NCI-H1694 treated with DMSO at 0.1 percent for 48 hours (cell line): ENCODE measurements at places on chromosomes 4 and X.
A peak's percentile ranks its signal among the peaks of the same experiment; 100 is the strongest.

DNA sequence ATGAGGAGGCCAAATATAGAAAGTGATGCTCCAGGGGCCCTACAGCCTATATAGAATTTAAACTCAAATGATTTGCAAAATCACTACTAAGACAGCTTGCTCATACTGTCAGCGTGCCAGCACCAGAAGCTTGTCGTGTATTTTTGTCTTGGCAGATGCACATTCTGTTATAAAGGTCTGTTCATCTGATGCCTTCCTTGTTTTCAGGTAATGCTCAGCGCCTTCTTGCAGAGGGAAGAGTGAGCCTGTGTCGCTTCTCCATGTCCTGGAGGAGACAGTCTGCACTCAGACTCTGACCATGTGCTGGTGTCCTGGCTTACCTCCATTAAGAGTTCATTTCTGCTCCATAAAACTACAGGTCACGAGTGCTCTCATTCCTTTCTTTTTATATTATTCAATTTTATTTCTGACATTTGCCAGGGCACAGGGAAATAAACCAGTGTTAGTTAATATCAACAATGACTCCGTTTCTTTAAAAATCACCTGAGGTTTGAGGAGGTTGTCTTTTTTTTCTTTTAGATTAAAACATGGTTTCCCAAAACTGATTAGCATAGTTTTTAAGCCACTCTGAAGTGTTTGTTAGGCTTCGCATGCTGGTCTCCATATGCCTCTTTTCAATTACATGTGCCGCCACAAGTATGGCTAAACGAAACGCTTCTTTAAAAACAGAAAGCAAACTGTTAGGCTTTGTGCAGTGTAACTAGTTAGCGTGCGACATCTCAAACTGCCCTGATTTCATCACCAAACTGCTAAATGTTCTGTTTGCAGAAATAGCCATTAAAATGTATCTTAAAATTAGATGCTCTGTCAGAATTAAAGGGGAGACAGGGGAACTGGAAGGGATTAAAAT lies 215.2 kb upstream of the GK2 start:
- DNase-seq: peak; percentile 92

DNA sequence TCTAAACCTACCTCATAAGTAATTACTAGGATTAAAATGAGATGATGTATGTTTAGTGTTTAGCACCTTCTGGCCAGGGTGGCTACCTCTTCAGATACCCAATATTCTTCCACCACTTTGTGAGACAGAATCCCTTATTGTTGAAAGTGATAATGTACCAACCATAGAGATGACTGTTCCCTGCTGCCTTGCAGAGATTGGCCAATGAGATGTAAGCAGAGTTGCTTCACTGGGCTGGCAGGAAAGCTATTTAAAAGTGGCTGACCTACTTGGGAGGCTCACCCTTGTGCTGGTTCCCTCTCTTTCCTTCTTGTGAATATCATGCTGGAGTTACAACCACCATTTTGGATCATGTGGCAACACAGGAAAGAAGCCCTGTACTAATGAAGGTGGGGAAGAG lies 58.9 kb downstream of the TMEM154 start:
- DNase-seq: no peak

DNA sequence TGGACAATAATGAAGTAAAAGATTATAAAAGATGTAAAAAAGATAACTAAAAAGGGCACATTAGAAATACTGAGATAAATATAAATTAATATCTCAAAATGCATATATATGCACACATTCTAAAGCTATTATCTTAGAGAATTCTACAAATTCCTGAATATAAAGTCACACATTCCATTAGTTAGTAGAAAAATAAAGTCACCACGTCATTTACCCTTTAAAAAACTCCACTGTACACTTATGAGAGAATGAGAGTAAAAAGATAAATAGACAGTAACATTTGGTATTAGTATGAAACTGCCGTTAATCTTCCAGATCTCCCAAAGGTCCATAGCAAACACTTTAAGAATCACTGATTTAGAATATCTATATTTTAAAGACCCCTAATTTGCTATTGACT lies 67.2 kb upstream of the IL15 start:
- no peak for DNase-seq

GRCh38 chr4:100288811-100289529 lies 98.7 kb upstream of the DDIT4L start:
- DNase-seq: no peak

DNA sequence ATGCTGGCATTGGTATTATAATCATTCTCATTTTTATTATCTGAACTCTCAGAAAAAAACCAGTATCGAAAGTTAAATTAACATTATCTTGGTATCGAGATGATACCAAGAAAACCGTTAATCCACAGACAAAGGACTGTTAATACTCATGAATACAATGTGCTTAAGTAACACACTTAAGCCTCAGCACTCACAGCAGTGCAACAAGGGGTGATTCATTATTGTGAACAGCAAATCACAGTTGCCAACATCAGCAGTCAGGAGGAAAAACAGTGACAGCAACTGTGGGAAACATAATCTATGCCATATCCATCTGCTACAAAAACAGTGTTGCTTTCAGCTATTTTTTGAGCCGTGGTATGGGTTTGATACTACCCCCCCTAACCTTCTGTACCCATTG lies 210.9 kb upstream of the ATOH1 start:
- DNase-seq: peak; percentile 69

DNA sequence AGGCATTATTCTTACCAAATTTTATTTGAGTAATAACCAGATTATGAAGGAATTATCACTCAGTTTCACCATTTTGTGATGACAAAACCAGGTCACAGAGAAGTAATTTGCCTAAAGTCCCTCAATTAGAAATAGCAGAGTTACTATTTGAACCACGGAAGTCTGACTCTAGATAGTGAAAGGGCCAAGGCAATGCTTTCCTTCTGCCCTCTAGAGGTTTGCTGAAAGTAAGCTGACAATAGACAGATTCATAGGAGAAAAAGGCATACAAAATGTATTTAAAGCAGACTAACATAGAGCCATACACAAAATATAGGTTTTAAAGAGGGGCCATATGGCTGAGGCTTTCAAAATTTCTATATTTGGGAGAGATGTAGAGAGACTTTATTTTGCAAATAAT lies 43.1 kb downstream of the CXXC4 start:
- DNase-seq: no peak

GRCh38 chr4:54229631-54230483 lies 764 bp downstream of the PDGFRA start:
- DNase-seq: no peak

DNA sequence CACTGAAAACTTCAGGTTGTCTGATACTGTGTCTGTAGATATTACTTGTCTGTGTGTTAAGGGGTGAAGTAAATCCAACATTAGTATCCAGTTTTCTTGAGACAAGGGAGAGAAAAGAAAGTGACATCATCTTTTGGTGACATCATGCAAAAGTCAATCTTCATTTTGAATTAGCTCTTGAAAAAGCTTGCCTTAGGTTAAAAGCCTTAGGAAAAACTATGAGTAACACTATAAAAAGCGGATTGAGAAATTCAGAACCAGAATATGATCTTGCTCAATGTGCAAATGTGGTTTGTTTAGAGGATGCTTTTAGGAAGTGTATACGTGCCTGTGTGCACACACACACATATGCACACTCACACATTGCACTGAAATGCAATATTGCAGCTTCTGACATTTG lies 345.8 kb upstream of the CASK start:
- DNase-seq: no peak

GRCh38 chr4:79232540-79232939 lies 93.3 kb downstream of the NAA11 start:
- no peak for DNase-seq

DNA sequence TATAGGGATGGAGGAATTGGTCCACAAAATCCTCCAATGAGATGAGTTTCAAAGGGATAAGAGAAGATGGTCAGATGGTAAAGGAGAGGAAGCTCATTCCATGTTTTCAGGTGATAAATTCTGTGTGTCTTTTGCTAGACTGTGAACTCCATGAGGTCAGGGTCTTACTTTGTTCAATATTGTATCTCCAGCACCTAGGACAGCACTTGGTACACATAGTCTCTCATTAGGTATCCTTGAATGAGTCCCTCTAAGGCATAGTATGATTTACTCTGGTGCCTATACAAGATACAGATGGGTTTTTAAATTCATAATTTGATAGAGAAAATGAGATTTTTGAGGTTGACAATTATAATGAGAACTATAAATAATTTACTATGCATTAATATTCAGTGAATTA lies 184.3 kb upstream of the BMP3 start:
- no peak for DNase-seq

DNA sequence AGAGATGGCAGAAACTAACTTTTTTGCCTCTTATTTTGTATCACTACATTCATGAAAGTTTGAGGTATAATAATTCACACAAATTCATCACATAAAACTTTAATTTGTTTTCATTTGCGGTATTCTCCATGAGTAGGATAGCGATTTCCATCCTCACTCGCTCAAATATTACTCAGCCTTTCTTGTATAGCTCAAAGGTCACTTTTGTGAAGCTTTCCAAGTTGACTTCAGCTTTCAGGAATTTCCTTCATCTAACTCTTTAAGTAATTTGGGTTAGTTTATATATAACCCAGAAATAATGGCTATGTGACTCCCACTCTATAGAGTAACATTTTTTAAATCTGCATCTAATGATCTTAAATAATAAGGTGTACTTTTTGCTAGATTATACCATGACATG lies 314.4 kb downstream of the IL1RAPL1 start:
- DNase-seq: no peak

- no peak for DNase-seq
Observed at GRCh38 chr4:142656178-142656577, 189.9 kb downstream of the INPP4B start.

DNA sequence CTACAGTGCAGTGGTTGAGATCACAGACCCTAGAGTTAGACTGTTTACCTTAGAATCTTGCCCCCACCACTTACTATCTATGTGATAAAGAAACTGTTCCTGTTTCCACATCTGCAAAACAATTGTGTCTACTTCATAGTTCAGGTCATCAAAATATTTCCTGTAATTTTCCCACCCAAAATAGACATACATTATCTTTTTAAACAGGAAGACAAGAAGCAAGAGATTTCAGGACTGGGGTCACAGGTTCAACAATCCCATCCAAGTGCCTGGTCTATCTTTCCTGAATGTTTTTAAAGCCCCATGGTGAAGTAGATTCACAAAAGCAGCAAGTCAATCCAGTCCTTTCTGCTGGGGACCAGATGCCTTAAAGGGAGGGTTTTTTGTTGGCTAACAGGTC lies 41.8 kb upstream of the CT47C1 start:
- DNase-seq: no peak

- DNase-seq: no peak
Observed at GRCh38 chr4:156798438-156798837, 173.2 kb downstream of the PDGFC start.

DNA sequence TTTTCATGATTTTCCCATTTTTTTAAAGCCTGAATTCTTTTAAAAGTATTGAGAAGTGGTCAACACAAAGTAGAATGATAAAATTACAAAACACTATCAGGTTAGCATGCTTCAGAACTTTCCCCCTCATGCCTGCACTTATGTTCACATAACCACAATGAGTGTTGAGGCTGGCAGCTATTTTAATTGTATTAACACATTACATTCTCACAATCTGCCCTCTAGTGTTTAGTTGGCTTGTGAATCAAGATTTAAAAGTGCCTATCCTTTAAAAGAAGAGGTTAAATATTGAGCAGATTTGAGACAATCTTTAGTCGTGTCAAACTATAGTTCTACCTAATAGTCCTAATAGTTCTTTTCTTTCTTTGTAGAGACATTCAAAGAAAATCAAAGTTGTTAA lies 93.6 kb upstream of the NAP1L5 start:
- DNase-seq: peak; percentile 30

DNA sequence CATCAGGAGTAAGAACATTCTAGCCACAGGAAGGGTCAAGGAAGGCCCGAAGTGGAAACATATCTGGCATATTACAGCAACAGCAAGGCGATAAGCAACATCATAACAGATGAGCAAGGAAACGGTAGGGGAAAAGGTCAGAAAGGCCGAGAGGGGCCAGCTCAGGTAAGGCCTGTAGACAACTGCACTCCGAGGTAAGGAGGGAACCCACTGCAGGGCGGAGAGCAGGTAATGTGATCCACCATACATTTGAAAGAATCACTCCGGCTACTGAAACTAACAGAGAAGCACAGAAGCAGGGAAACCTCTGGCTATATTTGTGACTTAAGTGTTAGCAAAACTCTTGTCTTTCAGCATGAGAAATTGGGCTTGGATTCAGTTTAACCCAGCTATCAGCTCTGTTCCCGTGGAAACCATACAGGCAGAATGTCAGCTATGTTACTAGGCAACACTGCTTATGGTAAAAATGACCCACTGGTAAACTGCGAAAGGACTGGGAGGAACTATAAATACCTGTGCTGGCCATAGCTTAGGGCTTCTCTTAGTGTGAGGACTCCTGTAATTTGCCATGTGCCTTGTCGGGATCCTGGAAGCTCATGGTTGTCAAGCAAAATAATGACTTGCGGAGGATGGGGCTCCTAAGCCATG lies 31.0 kb downstream of the FRYL start:
- no peak for DNase-seq

GRCh38 chrX:102345916-102346315 lies 93.9 kb downstream of the NXF2B start:
- no peak for DNase-seq

- DNase-seq: no peak
Observed at GRCh38 chrX:30060718-30061117, 154.6 kb upstream of the MAGEB2 start.

DNA sequence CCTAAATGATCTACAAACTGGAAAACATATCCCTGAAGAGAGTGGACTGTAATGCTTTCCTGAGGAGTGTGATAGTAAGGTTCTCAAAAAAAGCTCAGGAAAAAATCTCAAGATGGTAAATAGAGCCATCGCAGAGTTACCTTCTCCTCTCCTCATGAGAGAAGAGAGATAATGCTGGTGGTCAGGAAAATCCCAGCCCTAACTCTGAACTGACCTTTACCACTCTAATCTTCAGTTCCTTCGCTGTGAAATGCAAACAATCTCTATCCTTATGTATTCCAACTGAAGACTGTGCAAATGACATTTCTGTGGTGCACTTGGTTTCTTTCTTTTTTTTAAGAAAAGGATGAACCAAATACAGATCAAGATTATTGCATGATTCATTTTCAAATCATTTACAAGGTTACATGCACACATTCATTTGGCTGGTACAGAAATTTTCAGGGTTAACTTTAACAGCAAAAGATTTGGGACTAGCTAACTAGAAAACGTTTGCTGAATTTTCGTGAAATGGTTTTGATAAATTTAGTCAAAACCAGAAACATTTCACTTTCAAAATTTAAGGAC lies 8.3 kb downstream of the PPM1K start:
- no peak for DNase-seq

DNA sequence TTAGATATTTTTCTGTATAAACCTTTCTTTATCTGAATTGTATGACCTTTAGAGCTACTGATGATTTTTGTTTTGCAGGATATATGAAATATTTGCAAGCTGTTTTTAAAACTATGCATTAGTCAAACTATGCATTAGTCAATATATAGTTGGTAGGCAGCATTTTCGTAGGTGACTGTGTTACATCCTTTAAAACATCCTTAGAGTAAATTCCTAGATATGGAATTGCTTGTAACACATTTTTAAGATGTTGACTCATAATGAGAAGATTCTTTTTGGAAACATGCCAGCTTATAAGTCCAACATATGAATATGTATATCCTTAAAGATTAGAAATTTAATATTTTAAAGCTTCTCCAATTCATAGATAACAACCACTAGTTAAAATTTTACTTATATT lies 1768.5 kb downstream of the PCDH7 start:
- no peak for DNase-seq

GRCh38 chr4:87071401-87071800 lies 136.6 kb downstream of the AFF1 start:
- peak; percentile 26 for DNase-seq
